ENCODE measurements at places on chromosomes 7 and 10.
A peak's percentile ranks its signal among the peaks of the same experiment; 100 is the strongest.

GRCh38 chr10:122882766-122883165 lies 3.4 kb upstream of the FAM24B start:
- no peak for DNase-seq

DNA sequence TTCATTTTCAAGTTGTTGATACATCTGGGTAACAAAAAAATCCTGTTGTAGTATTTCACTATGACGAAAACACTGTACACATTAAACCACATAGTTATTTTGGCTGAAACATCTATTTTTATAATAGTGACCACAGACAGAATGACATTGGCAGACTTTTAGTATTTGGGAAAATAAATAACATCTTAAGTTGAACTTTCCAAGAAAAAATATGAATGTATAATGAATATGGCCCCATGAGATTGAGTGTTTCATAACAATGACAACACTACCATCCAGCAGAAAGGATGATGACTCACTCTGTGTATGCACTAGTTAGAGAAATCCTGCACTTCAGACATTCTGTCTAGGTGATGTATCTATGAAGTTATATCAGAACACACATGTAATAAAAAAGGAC lies 118.1 kb downstream of the SEMA3D start:
- no peak for DNase-seq

DNA sequence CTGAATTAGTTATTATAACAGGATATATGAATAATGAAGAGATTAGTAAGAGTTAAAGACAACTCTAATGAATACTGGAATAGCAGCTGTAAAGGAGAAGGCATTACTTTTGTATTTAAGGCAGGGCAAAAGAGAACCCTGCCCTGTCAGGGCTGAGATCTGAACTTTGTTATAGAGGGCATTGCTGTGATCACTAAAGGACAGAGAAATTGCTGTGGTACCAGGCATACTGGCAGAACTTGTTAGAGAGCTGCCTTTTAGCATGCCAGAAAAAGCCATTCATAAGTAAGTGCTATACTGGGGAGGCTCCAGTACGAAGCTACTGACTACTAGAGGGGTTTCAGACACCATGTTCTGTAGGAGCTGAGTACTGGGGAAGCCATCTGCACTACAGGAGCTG lies 481.8 kb downstream of the SEMA3D start:
- DNase-seq = no peak

DNA sequence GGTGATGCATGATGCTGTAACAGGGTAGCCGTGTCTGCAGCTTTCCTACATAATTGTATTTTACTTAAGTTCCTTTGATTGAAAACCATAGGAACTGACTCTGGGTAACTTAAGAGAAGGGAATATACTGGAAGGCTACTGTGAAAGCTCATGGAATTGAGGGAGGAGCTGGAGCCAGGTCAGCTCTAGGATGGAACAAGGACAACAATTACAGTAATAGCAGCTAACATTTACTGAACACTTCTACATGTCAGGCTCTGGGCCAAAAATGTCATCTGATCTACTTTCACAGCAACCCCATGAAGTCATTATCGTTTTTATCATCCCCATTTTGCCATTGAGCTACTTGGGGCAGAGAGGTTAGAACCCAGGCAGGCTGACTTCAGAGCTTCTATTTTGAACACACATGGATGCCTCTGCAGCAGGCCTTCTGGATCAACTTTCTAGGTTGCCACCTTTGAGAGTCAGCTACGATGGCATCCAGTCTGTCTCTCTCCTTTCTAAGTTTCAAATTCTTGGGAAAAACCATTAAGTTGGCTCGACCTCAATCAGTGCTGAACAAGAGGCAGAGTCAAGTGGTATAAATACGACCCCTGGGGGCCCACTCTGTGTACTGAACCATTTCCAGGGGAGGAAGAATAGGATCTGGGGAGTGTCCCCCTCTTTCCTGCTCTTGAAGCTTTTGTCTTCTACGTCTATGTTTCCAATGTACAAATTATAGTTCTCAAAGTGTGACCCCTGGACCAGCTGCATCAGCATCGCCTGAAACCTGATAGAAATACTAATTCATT lies 272.3 kb upstream of the PLPP4 start:
- DNase-seq = no peak

- DNase-seq = no peak
These were observed 11.6 kb upstream of the PPIF start for GRCh38 chr10:79335470-79336235.

DNA sequence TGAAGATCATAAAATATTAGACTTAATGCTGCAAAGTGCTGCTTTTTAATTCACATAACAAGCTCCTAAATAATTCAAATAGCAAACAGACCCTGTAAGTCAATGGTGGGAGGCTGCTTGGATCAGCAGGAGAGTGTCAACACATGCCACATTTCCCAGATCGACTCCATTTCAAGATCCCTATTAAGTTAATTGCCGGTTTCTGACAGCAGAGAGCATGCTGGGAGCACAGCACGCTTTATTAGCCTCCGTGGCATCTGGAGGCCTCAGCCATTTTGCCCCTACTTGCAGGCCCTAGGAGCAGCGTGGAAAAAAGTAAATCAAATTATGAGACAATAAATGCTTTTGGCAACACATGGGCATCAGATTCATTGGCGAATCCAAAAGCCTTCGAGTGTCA lies 201.0 kb downstream of the EMX2 start:
- peak; percentile 68 for DNase-seq

GRCh38 chr10:122473116-122473515 lies 11.8 kb downstream of the HTRA1 start:
- DNase-seq = no peak

- DNase-seq = no peak
These were observed 13.5 kb upstream of the SFMBT2 start for GRCh38 chr10:7424315-7424714.

DNA sequence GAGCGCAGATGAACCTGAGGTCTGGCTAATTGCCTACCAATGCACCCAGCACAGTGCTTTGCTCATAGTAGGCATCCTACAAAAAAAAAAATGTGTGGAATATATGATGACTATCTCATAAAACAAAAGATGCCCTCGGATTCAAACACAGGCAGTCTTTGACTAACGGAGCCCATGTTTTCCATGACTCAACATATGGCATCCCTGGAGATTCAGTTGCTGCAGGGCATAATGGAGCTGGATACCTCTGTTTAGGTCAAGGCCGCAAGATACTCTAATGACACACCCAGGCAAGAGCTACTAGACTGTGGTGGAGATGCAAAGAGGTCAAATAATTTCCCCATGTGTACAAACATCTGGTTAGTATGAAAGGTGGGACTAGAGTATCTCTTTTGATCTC lies 16.3 kb downstream of the CUBN start:
- no peak for DNase-seq

GRCh38 chr7:7249814-7250213 lies 67.5 kb downstream of the C1GALT1 start:
- no peak for DNase-seq

DNA sequence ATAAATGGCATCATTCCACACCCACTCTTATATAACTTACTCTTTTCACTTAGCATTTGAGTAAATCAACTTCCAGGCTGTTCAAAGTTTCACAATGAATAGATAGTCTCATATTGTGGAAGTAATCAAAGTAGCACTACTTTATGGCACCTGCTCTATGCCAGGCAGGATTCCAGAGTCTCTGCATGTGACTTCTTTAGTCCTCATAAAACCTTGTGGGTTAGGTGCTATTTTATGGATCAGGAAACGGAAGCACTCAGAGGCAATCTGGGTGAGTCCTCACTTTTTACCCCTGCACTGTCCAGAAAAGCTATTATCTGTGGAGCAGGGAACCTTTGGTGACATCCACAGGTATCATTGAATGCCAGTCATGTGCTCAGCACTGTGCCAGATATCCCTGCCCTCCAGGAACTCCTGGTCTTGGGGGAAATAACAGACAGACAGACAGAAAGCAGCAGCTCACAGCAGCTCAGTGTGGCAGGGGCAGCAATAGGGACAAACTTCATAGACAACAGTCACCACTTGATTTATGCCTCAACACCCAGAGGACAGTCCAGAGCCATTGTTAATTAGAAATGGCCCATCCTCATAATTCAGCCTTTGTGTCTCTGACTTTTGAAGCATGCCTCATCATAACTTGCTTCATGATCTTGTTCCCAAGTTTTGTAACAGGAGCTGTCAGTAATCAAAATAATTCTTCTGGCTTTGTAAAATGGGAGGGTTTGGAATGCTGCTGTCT lies 160.6 kb downstream of the SEC23IP start:
- DNase-seq = no peak

GRCh38 chr10:119211625-119212441 lies 4.5 kb downstream of the GRK5 start:
- DNase-seq = no peak

GRCh38 chr7:128836729-128837348 lies 6.6 kb downstream of the FLNC start:
- DNase-seq = no peak

GRCh38 chr10:110356628-110357245 lies 52.0 kb upstream of the SMNDC1 start:
- DNase-seq = no peak

DNA sequence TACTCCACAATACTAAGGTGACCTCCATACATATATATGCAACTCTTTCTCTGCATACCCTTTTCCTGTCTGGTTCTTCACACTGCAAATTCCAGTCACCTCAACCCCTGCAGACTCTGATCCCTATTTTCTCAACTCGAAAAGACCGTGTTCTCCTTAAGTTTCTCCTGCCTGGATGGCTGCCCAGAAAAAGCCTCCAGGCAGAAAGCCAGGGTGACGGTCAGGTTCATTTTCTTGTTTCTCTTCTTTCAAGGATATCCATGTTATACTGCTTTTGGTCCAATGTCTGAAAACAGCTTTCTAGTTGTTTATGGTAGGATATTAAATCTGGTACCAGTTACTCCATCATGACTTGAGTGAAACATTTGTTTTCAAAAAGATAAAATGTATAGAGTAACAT lies 267.8 kb upstream of the MYO3A start:
- DNase-seq = no peak

DNA sequence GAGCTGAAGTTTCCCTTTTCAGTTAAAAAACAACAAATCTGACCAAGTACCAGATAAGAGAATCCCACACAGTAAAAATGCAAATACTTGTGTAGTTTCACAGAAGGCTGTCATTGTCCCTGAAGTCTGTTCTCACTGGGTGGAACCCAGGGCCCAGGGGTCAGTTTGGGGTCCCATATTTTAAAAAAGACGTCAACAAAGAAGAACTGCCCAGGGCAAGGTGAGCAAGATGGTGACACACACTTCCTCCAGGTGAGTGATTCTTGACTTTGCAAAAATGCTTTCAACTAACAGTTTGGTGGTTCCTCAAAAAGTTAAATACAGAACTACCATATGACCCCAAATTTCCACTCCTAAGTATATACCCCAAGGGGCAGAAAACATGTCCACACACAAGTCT lies 36.8 kb downstream of the PDIA4 start:
- no peak for DNase-seq
